Activated naive CD4-positive, alpha-beta T cell treated with anti-CD3 and anti-CD28 coated beads, Interleukin-2, amount 50 U/mL, for 72 hours (primary cell): ENCODE measurements at places on chromosomes 12 and 14. TPM values are rescaled to one million over a fixed set of nuclear protein-coding genes. Genes with fewer than 3 reads are reported as not detected.

ARHGEF25 gene
- 4.8 TPM for total RNA-seq

ERG28 gene
- total RNA-seq, result 25.5 TPM

KRT2 gene
- total RNA-seq, result not detected

TAPBPL gene
- total RNA-seq, result 33.7 TPM

SDS gene
- total RNA-seq, result not detected

DNAI7 gene
- 0.35 TPM for total RNA-seq

MTRFR gene
- total RNA-seq, result 46.4 TPM

GXYLT1 gene
- 8.8 TPM for total RNA-seq

OR6C2 gene
- total RNA-seq, result not detected

GALNT6 gene
- total RNA-seq, result 8.8 TPM

SOX5 gene
- not detected for total RNA-seq

PTPRB gene
- total RNA-seq, result not detected

- no peak for DNase-seq
Measured at GRCh38 chr14:99350751-99351150, 78.8 kb upstream of the BCL11B start.

- no peak for DNase-seq
Measured at GRCh38 chr12:58981961-58982360, 61.7 kb upstream of the LRIG3 start.

DNA sequence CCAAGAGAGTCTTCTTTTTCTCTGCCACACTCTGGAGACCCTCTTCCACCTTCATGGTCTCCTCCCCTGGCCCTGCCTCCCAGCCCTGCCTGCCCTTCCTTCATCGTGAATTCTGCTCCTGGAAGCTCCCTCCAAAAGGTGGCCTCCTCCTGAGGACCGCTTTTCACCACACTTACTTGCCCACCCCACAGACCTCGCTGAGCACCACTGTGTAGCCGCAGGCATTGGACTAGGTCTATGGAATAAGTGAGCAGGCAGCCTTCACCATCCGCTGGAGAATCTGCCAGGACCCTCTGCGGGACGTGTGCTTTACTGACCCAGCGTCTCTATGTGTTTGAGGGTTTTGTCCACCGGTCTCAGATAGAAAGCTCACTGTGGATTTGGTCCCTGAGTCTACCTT lies 9.7 kb upstream of the KRT5 start:
- DNase-seq, result no peak

GRCh38 chr12:7061596-7061995 lies 1.1 kb downstream of the C1S start:
- no peak for DNase-seq

DNA sequence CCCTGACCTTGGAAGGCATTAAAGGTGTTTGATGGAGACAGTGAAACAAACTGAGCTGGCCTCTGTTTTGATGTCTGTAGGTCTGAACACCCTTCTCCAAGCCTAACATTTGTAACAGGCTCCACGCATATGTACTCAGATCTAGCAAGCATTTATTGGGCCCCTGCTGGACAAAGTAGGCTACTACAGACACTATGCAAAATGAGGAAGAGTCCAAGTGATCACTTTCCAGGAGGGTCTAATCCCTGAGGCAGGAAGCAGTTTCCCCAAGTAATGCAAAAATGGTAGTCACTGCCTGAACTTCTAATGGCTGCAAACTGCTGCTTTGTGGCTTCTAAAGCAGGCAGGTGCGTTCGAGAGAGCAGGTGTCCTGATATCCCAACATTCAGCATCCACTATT lies 405.8 kb downstream of the MED13L start:
- DNase-seq, result no peak

GRCh38 chr12:67091204-67091603 lies 178.0 kb upstream of the CAND1 start:
- no peak for DNase-seq

GRCh38 chr12:9104087-9104486 lies 11.6 kb downstream of the A2M start:
- no peak for DNase-seq

DNA sequence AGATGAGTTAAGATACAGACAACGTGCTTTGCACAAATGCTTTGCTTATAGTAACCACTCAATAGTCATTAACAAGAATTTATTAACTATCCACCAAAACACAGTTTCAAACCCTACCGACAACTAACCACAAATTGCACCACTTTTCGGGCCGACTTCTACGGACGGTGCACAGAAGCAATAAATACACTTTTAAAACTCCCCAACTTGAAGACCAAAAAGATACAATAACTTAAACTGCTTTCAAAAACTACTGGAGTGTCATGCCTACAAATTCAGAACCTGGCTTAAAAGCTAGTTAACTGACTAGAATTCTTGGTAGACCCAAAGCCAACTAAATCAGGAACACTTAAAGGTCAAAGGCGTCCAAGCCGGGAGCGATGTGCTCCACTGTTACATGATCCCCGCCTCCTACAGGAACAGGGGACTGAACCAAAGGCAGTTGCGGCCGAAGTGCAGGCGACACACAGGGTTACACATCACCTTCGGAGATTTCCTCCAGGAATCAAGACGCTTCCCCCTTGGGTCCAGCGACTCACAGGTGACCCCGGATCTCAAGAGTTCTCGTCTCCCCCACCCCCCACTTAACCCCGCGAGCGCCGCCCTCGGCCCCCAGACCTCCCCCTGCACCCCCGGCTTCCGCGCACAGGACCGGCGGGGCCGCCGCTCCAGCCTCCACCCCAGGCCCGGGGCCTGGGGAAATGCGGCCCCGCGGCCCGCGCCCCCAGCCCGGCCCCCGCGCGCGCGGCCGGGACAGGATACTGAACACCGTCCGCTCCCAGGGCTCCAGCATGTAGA lies 507 bp downstream of the SPTSSA start:
- DNase-seq, result peak; percentile 59

GRCh38 chr12:48118284-48118871 lies 786 bp upstream of the PFKM start:
- no peak for DNase-seq

DNA sequence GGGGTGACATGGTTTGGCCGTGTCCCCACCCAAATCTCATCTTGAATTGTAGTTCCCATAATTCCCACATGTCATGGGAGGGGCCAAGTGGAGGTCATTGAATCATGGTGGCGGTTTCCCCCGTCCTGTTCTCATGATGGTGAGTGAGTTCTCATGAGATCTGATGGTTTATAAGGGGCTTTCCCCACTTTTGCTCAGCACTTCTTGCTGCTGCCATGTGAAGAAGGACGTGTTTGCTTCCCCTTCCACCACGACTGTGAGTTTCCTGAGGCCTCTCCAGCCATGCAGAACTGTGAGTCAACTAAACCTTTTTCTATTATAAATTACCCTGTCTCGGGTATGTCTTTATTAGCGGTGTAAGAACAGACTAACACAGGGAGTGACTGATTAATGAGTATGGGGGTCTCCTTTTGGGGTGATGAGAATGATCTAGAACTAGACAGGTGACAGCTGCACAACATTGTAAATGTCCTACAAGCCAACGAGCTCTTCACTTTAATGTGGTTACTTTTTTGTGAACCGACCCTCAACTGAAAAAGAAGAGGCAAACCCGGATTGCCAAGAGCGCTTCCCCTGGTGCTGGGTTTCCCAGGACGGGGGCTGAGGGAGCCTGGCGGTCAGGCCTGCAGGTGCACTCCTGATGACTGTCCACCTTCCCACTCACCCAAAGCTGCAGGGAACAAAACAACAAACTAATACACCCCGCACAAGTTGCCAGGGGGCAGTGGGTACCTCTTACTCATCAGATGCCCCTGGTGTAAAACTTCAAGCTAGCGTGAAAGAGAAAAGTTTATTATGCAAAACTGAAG lies 90.1 kb downstream of the NCOR2 start:
- DNase-seq, result no peak

DNA sequence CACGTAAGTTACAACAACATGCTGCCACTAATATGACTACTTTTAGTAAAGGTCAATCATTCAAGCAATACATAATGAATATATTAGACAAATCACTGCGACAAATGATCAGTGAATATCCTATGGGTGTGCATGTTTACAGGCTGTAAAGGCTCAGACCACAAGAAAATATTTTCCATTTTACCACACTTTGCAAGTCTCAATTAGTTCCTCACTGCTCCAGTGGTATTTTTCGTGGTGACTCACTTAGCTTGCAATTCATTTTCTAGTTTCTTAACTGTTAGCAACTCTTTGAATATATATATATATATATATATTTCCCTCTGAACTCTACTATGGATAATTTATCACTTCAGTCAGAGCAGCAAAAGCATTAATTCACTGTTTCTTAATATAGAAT lies 96.9 kb downstream of the EML5 start:
- DNase-seq, result no peak

DNA sequence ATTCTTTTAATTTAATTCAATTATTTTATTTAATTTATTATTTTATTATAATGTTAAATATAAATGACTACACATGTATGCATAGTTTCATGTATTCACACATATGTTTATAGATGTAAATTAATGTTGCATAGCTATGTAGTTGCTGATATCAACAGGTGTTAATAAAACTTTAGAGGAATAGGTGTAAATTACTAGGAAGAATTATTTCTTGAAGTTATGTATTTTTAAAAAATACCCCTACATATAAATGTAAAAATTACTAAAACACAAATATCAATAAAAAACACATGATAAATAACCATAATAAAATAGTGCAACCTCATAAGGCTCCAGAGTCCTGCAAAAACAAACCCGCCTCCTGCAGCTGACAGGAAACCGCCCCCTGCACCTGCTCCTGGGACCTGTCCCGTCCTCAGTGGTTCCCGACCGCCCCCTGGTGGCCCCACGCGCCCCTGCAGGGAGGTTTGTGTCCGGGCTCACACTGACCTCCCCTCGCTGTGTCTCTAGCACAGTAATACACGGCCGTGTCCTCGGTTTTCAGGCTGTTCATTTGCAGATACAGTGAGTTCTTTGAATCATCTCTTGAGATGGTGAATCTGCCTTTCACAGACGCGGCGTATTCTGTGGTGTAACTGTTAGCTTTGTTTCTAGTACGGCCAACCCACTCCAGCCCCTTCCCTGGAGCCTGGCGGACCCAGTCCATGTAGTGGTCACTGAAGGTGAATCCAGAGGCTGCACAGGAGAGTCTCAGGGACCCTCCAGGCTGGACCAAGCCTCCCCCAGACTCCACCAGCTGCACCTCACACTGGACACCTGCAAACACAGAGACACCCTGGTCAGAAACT lies 1264.0 kb downstream of the TMEM121 start:
- peak; percentile 94 for DNase-seq

GRCh38 chr14:76495983-76496382 lies 120.0 kb downstream of the ESRRB start:
- DNase-seq, result no peak

- DNase-seq, result no peak
Measured at GRCh38 chr14:106044515-106044914, 518.1 kb downstream of the TMEM121 start.

- DNase-seq, result no peak
Measured at GRCh38 chr12:124800506-124800905, 63.2 kb downstream of the SCARB1 start.

GRCh38 chr12:110591451-110592051 lies 8.4 kb upstream of the PPTC7 start:
- DNase-seq, result no peak

GRCh38 chr12:52149651-52150241 lies 42.1 kb downstream of the KRT80 start:
- DNase-seq, result no peak

GRCh38 chr14:59213368-59214315 lies 25.2 kb downstream of the DAAM1 start:
- no peak for DNase-seq

GRCh38 chr12:79069009-79069408 lies 204.4 kb downstream of the SYT1 start:
- DNase-seq, result no peak

GRCh38 chr14:35985474-35986218 lies 159.5 kb downstream of the BRMS1L start:
- DNase-seq, result no peak

- peak; percentile 57 for DNase-seq
Measured at GRCh38 chr12:101939856-101940265, 62.5 kb downstream of the DRAM1 start.

DNA sequence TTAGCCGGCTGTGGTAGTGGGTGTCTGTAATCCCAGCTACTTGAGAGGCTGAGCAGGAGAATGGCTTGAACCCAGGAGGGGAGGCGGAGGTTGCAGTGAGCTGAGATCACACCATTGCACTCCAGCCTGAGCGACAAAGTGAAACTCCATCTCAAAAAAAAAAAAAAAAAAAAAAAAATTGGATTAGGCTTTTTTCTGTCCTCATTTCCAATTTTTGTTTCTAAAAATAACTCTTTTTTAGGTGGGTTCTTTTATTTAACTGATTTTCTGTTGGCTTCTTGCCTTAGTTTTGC lies 863.7 kb downstream of the LRFN5 start:
- no peak for DNase-seq

- DNase-seq, result no peak
Measured at GRCh38 chr12:38144601-38145436, 171.8 kb upstream of the ALG10B start.

GRCh38 chr14:86414146-86414545 lies 884.2 kb downstream of the FLRT2 start:
- DNase-seq, result no peak

- DNase-seq, result no peak
Measured at GRCh38 chr14:94036313-94037167, 10.4 kb downstream of the OTUB2 start.

- no peak for DNase-seq
Measured at GRCh38 chr12:105476616-105477015, 146.1 kb downstream of the C12orf75 start.

GRCh38 chr12:9149372-9149771 lies 33.7 kb upstream of the A2M start:
- no peak for DNase-seq

DNA sequence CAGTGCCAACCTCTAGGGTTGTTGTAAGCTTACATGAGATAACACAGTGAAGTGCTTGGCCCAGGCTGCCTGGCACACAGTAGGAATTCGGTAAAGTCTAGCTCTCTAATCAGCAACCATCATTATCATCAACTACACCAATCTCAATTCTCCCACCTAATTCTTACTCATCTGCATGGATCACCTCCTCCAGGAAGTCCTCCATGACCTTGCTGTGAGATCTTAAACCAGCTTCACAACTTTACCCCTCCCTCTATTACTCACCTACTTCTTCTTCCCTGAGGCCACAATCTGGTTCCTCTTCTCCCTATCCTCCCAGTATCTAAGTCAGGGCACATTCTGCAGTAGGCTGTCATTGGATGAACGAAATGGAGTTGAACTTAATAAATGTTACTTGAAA lies 67.3 kb downstream of the GSC start:
- no peak for DNase-seq

DNA sequence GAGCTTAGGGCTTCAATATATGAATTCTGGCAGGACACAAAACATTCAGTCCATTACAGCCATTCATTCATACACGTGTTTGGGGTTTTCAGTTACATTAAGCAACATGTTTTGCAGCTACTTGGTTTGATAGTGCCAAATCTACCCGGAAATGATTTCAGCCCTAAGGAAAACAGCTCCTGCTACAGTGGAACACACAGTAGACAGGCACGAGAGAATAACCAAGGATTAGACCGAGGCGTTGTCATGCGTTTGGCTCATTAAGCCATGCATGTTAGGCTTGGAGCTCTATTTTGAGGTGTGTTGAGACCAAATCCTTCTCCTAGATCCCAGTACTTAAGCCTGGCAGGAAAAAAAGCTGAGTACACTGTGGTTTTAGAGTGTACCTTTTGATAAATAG lies 177.4 kb downstream of the PRKCH start:
- DNase-seq, result no peak
